T-helper 22 cell (primary cell): ENCODE measurements at places on chromosomes 4 and X.

DNA sequence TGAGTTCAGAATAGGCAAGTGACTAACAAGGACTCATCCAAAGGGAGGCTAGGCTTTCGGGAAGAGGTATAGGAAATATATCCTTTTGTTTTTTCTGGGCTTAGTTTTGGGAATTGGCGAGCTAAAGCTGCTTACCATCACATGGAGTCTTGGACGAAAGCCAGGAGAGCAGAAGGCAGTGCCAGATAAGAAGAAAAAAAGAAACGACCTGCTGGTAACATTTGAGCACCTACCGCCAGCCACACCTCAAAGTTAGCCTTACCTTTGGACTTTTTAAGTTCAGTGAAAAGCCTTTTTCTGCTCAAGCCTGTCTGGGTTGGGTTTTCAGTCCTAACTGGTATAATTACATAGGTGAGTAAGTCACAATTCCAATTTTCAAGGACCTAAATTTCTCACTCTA is 85.1 kb upstream of the LCORL start:
- DNase-seq = no peak

DNA sequence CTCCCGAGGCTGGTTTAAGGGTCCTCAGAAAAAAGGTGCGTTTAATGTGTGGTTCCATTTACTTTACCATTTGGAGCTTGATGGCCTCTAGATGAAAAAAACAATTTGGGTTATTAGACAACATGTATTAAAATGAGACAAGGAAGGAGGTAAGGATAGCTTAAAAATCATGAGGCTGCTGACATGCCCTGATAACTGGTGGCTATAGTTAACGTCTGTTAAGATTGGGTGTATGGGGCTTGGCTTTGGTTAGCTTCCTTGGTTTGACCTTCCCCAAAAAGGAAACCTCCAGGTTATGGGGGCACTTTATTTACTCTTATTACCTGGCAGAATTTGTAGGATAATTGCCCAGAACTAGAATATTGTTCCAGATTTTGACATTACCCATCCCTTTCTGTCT is 51.5 kb downstream of the HMGB2 start:
- no peak for DNase-seq

GRCh38 chr4:143294310-143294709 is 42.4 kb upstream of the GAB1 start:
- no peak for DNase-seq

DNA sequence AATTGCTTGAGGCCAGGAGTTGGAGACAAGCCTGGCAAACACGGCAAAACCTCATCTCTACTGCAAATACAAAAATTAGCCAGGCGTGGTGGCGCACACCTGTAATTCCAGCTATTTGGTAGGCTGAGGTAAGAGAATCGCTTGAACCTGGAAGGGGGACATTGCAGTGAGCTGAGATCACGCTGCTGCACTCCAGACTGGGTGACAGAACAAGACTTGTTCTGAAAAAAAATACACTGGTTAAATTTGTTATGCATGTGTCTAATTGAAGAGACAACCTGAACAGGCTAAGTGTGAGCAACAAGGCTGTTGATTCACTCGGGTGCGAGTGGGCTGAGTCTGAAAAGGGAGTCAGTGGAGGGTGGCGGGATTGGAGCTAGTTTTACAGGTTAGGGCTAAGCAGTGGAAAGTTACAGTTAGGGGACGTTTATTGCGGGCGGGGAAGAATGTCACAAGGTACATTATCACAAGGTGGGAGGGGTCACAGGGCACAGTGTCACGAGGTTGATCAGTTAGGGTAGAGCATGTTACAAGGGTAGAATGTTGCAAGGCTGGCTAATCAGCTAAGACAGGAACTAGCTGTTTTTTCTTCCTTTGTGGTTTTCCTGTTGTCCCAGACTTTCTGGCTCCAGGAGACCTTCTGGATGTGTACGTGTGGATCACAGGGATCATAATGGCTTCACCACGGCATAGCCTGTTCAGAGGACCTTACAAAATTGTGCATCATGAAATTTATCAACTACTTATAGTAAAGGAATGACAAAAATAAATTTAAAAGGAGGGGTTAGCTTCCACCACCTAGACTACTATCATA is 115.8 kb downstream of the NAA11 start:
- DNase-seq = no peak

GRCh38 chr4:124694946-124695598 is 17.5 kb downstream of the ANKRD50 start:
- no peak for DNase-seq

- no peak for DNase-seq
These were observed 89.4 kb downstream of the EFNB1 start for GRCh38 chrX:68918202-68918601.

- no peak for DNase-seq
These were observed 14.1 kb downstream of the S100G start for GRCh38 chrX:16664074-16664473.
